ENCODE measurements at places on chromosomes 7 and 10.

- DNase-seq: no peak
Observed at GRCh38 chr10:11338160-11338844, 273.1 kb downstream of the USP6NL start.

- DNase-seq: peak; percentile 71
Observed at GRCh38 chr7:132575419-132575981, 770 bp downstream of the PLXNA4 start.

DNA sequence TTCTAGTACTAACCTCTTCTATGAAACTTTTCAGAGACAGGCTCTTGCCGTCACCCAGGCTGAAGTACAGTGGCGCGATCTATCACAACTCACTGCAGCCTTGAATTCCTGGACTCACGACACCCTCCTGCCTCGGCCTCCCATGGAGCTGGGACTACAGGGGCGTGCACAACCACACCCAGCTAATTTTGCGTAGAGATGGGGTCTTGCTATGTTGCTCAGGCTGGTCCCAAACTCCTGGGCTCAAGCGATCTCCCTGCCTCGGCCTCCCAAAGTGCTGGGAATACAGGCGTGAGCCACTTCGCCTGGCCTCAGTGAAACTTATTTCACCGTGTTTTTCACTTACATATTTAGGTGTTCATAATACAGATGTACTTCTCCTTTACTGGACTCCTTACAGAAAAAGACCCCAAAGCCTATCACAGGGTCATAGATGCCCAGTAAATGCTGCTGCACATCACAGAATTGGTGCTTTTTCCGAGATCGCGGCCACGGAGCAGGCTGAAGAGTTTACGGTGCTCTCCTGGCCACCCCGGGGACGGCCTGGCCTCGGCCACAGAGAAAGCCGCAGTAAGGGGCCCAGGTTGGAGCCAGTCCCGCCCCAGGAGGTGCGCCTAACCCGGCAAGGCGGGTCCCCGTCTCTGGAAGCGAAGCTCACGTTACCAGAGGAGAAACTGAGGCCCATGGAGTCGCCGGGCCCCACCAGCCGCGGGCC lies 595 bp downstream of the TBL2 start:
- DNase-seq: peak; percentile 34

GRCh38 chr7:142856565-142857245 lies 1.8 kb downstream of the EPHB6 start:
- no peak for DNase-seq

GRCh38 chr7:45911311-45911710 lies 9.8 kb downstream of the IGFBP3 start:
- peak; percentile 34 for DNase-seq

GRCh38 chr7:72504061-72504706 lies 92.0 kb upstream of the CALN1 start:
- DNase-seq: peak; percentile 3

DNA sequence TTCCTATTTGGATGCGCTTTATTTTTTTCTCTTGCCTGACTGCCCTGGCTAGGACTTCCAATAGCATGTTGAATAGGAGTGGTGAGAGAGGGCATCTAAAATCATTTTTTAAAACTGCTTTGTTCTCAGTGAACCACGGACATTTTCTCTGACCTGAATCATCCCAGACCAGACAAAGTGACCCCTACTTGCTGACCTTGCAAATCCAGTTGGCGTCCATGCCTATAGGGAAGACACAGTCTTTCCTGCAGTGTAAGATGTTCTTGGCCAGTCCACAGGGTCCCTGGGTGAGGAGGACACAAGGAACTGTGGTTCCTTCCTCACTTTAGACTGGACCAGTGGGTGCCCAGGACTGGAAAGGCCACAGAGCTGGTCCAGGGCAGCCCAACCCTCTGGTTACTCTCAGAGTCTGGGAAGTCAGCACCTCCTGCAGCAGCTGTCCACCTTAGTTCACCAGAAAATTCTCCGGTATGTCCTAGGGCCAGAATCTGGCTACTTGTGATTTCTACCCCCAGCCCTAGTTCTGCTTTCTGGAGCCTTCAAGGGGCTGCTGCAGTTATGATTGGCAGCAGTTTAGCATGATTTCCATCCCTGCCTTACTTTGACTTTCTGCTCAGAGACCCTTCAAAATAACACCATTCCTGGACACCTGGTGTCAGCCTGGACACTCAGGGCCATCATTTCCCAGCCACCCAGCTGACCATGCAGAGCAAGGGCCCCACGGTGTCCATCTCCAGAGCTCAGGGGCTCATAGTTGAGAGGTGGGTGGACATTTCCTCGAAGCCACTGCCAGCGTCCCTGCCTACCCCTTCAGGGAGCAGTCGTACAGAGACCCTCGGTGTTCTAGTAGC lies 19.3 kb downstream of the VIPR2 start:
- DNase-seq: no peak

DNA sequence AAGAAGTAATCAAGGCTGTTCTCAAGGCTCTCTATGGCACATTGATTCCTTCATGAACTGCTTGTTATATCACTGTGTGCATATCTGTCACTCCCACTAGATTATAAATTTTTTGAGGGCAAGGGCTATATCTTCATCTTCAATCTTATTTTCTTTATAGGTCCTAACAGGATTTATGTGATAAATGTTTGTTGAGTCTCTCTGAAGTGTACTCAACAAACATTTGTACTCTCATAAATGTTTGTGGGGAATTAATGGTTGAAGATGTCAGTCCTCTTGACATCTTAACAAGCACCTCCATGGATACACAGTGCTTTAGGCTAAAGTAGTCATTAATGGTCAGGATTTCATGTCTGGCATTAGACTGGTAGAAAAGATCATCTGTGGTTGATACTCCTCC lies 143.2 kb downstream of the RNLS start:
- DNase-seq: no peak
